ENCODE measurements at places on chromosomes 6 and 20. TPM values are rescaled to one million over a fixed set of nuclear protein-coding genes. Genes with fewer than 3 reads are reported as not detected.

GRCh38 chr6:106866875-106867658, 107.5 kb downstream of the CD24 start:
- DNase-seq, result no peak

Gene RAET1E
- total RNA-seq, result not detected

- DNase-seq, result no peak
Measured at GRCh38 chr20:18754030-18754652, 59.4 kb upstream of the SCP2D1 start.

DNA sequence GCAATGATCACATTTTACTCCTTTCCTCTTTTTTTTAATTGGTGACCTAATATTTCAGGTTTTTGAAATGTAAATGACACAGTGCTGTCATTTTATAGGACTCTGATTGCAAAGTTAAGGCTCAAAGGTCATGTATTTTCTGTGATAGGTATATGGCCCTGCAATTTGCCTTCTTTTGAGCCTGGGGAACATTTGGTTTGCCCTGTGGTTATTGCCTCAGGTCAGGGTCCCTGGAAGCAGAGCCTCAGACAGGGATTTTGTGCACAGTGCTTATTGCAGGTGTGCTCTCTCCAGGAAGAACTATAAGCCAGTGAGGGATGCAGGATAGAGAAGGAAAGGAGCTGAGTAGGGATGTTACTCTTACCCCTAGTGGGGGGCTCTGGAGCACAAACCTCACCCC, 229.3 kb upstream of the ECI2 start:
- DNase-seq, result no peak

GRCh38 chr6:156068881-156069280, 613.2 kb upstream of the NOX3 start:
- DNase-seq, result no peak

DNA sequence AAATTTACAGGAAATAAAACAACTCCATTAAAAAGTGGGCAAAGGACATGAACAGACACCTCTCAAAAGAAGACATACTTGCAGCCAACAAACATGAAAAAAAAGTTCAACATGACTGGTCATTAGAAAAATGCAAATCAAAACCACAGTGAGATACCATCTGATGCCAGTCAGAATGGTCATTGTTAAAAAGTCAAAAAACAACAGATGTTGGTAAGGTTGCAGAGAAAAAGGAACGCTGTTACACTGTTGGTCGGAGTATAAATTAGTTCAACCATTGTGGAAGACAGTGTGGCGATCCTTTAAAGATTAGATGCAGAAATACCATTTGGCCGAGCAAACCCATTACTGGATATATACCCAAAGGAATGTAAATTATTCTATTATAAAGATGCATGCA, 858.0 kb upstream of the FLRT3 start:
- DNase-seq, result no peak

Gene EFCAB8
- not detected for total RNA-seq

Gene PCSK2
- total RNA-seq, result not detected

GRCh38 chr6:128161263-128161662, 260.4 kb upstream of the THEMIS start:
- DNase-seq, result no peak

GRCh38 chr6:15484140-15484539, 178.7 kb downstream of the DTNBP1 start:
- no peak for DNase-seq

GRCh38 chr20:48457193-48458002, 370.4 kb downstream of the PREX1 start:
- no peak for DNase-seq

DNA sequence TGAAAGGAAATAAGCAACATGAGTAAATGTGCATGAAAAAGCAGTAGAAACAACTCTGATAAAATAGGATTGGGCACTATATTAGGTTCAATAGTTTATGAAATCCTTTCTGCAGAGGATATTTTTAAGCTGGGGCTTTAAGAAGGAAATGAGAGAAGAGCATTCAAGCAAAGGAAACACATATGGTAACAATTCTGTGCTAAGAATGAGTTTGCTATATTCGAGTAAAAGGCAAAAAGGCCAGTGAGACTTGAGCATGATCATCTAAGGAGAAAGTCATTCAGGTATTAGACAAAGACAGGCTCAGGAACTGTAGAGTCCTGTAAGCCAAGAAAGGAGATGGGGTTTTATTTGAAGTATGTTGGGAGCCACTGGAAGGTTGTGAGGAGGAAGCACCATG, 387.1 kb upstream of the FLRT3 start:
- DNase-seq, result no peak

DNA sequence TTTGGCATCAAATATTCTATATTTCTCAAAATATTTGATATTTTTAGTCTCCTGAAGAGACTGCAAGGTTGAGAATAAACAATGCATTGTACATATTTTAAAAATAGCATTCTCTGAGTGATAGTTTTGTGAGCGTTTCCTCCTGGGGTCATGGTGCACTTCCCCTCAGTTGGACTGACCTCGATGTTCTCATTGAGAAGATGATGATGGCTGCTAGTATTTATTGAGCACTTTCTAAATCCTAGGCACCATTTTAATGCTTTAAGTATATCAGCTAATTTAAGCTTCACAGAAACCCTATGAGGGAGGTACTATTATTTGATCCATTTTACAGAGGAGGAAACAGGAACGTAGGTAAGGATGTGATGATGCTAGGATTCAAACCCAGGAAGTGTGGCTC, 18.2 kb downstream of the DSE start:
- DNase-seq, result no peak

Gene EYA2
- not detected for total RNA-seq

- DNase-seq, result no peak
Measured at GRCh38 chr6:14790976-14791375, 454.9 kb upstream of the JARID2 start.

GRCh38 chr6:1825277-1825676, 215.6 kb downstream of the FOXC1 start:
- DNase-seq, result no peak

- DNase-seq, result peak; percentile 98
Measured at GRCh38 chr6:161434921-161435747, 161.3 kb upstream of the AGPAT4 start.

Gene SEMG1
- total RNA-seq, result not detected

DNA sequence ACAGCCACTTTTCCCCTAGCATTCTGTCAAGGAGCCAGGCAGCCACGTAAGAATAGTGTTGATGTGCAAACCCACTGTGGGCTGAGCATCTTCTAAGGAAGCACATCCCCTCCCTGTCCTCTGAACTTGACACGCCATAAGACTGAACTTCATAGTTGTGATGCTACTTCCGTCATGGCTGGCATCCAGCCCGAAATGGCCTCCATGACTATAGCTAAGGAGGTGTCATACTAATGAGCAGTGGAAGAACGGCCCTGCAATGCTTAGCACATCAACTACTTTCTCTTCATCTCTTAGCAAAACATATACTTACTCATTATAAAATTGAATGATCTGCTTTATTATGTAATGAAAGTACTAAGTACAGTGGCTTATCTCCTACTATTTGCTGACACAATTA, 110.2 kb downstream of the GJA10 start:
- DNase-seq, result no peak

DNA sequence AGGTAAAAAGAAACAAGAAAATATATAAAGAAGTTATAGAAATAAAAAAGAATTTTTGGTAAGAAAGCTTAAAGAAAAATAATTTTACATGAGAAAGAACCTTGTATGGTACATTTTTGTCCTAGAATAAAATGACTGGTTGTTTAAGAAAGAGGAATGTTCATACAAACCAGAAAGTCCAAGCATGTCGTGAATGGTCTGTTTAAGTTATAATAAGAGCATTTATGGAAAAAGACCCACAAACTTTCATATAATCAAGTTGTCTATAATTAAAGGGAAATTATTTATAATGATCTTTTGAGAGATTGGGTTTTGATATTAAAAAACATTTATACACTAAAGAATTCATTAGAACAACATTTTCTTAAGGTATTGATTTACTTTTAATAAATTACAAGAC, 27.8 kb upstream of the FAM110A start:
- no peak for DNase-seq

GRCh38 chr6:163643866-163644265, 229.3 kb downstream of the QKI start:
- no peak for DNase-seq

- DNase-seq, result no peak
Measured at GRCh38 chr20:39270837-39271604, 308.9 kb downstream of the DHX35 start.

- no peak for DNase-seq
Measured at GRCh38 chr6:13725570-13725969, 13.9 kb upstream of the RANBP9 start.

Gene WFDC10B
- not detected for total RNA-seq

Gene SNAP25
- 1.4 TPM for total RNA-seq

DNA sequence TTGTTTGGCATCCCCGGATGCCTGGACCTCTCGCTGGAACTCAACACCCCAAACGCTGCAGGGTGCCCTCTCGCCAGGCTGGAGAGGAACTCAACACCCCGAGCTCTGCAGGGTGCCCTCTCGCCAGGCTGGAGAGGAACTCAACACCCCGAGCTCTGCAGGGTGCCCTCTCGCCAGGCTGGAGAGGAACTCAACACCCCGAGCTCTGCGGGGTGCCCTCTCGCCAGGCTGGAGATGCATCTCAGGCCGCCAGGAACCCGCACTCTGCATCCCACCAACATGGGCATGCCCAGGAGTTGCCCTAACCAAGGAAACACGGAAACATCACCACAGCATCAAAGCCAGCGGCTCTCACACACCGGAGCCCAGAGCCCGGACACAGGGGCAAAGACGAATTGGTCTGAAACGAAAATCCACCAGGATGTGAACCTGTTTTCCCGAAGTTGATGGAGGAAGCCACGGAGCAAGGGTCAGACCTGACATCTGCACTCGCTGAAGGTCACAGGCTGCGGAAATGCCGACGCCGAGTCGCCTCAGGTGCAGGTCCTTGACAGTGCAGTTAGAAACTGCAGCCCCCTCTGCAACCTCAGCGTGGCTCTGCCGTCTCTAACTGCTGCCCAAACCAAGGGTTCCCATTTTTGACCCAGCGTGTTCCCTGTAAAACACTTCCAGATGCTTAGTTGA, 37.5 kb downstream of the DLL1 start:
- DNase-seq, result no peak

Gene FOXA2
- not detected for total RNA-seq

Gene ELOVL4
- total RNA-seq, result 2.1 TPM

Gene SMLR1
- not detected for total RNA-seq

Gene PERP
- 68.0 TPM for total RNA-seq

DNA sequence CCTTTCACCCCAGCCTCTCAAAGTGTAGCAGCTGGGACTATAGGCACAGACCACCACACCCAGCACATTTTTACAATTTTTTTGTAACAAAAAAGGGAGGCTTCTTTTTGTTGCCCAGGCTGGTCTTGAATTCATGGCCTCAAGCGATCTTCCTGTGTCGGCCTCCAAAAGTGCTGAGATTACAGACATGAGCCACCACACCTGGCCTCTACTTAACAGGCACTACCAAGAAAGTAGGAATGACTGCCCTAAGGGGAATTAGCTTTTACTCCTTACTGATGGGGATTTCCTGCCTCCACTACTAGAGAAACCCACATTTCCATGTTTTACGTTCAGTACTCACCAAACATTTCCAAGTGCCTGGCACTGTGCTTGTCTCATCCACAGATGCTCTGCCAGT, 109.6 kb downstream of the CARMIL1 start:
- DNase-seq, result no peak

GRCh38 chr20:17083738-17084137, 143.1 kb upstream of the PCSK2 start:
- no peak for DNase-seq

Gene SAPCD1
- 4.4 TPM for total RNA-seq

DNA sequence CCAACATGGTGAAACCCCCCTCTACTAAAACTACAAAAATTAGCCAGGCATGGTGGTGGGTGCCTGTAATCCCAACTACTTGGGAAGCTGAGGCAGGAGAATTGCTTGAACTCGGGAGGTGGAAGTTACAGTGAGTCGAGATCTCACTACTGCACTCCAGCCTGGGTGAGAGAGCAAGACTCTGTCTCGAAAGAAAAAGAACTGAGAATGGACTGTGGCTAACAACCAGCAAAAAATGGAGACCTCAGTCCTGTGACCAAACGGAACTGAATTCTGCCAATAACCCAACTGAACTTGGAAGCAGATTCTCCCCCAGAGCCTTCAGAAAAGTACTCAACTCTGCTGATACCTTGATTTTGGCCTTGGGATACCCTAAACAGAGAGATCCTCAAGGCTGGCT, 604.5 kb downstream of the DOK5 start:
- no peak for DNase-seq

- DNase-seq, result no peak
Measured at GRCh38 chr6:167731216-167731615, 95.5 kb upstream of the AFDN start.

- no peak for DNase-seq
Measured at GRCh38 chr6:142207265-142207877, 60.3 kb downstream of the VTA1 start.

DNA sequence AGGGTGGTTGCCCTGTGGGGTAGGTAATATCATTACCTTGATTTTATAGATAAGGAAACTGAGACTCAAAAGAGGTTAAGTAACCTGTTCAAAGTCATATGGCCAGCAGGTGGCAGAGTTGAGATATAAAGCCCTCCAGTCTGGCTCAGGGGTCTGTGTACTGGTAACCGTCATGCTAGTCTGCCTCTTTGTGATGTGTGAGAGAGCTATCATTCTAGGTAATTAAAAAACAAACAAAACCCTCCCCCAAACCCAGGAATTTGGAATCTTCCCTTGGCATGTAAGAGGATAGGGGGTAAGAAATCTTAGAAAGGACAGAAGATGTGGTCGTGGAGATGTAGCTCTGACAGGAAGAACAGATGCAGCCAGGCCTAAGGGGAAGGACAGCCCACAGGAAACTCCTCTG, 206.0 kb downstream of the CDC5L start:
- peak; percentile 18 for DNase-seq

- peak; percentile 42 for DNase-seq
Measured at GRCh38 chr6:165834613-165835259, 171.7 kb upstream of the PDE10A start.

- DNase-seq, result no peak
Measured at GRCh38 chr20:5001174-5002076, at the start of gene SLC23A2. Gene SLC23A2 (minus strand): TSS chr20:5001510. CDS start chr20:4932562, 68,948 bp downstream.

DNA sequence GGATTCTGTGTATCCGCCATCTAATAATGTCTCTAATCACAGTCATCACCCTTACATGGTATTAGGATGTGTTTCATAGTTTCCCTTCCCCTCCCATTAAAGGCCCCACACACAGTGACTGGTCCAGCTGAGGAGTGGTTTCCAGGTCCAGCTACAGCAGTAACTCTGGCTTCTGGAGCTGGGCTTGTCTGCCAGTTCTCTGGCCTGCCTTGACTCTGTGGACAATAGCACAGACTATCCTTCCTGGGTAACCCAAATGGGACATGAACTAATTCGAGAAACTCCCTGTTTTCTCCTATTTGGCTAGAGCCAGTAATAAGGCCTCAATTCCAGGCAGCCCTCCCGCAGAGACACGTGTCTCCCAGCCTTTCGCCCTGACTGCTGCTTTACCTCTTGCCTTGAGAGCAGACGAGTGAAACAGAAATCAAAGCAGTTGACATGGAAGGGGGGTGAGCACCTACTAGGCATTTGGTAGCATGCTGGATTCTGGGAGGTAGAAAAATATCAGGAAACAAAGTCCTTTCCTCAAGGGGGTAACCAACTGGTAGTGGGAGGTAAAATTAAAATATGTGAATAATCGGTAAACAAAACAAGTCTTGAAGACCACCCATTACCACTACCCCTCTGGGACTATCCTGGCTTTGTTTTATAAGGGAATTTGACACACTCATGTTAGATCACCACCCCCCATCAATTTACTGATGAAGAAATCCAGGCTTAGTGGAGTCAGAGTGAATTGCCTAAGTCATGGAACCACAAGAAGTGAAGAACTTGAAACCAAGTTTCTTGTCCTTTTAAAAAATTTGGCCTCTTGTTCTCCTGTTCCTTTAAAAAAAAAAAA, 1.2 kb downstream of the TRAF3IP2 start:
- DNase-seq, result no peak

Measured in epithelial cell of proximal tubule (primary cell).